Activated CD8-positive, alpha-beta memory T cell treated with anti-CD3 and anti-CD28 coated beads, Interleukin-2, amount 10 ng/mL, durations not matched to agents 7 days and 5 days (primary cell): ENCODE measurements at places on chromosomes 12 and 14. TPM values are rescaled to one million over a fixed set of nuclear protein-coding genes. Genes with fewer than 3 reads are reported as not detected.

- no peak overlapping the region for H3K4me3 ChIP-seq
- H3K27me3 ChIP-seq = peaks cover 25% of the 10 kb centered on the region
- no peak overlapping the region for H3K27ac ChIP-seq
Observed at GRCh38 chr12:106918746-106919145, 37.0 kb upstream of the TMEM263 start.

RFLNA gene
- total RNA-seq = not detected

EML5 gene
- total RNA-seq = 2.3 TPM

DNA sequence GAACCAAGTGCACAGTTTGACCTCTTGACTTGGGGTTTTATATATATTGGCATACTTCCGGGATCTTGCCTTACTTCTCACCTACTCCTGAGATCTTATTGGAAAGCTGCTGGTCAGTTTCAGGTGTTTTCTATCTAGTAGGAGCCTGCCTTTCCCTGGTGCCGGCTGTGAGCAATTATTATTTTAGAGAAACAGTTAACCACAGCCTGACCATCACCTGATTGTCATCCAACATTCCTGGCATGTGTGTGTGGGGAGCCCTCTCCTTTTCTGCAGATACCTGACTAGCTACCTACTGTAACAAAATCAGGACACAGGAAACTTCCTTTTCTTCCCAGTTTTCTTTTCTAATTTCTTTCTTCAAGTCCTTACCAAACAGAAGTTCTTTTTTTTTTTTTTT lies 220.4 kb downstream of the ATP23 start:
- H3K36me3 ChIP-seq = no peaks in the 10 kb centered on the region
- no peaks in the 10 kb centered on the region for H3K4me1 ChIP-seq
- H3K4me3 ChIP-seq = no peak overlapping the region
- H3K27ac ChIP-seq = no peak overlapping the region

- H3K27ac ChIP-seq = no peak overlapping the region
- no peak overlapping the region for H3K4me3 ChIP-seq
- DNase-seq = no peak
- H3K27me3 ChIP-seq = no peaks in the 10 kb centered on the region
- H3K36me3 ChIP-seq = no peaks in the 10 kb centered on the region
Observed at GRCh38 chr14:68511129-68512047, 281.5 kb downstream of the ZFP36L1 start.

GRCh38 chr12:115132145-115132544 lies 448.2 kb upstream of the TBX3 start:
- H3K4me1 ChIP-seq = no peaks in the 10 kb centered on the region
- DNase-seq = no peak
- H3K27ac ChIP-seq = no peak overlapping the region
- no peak overlapping the region for H3K4me3 ChIP-seq
- H3K36me3 ChIP-seq = no peaks in the 10 kb centered on the region

SLCO1C1 gene
- not detected for total RNA-seq

DNA sequence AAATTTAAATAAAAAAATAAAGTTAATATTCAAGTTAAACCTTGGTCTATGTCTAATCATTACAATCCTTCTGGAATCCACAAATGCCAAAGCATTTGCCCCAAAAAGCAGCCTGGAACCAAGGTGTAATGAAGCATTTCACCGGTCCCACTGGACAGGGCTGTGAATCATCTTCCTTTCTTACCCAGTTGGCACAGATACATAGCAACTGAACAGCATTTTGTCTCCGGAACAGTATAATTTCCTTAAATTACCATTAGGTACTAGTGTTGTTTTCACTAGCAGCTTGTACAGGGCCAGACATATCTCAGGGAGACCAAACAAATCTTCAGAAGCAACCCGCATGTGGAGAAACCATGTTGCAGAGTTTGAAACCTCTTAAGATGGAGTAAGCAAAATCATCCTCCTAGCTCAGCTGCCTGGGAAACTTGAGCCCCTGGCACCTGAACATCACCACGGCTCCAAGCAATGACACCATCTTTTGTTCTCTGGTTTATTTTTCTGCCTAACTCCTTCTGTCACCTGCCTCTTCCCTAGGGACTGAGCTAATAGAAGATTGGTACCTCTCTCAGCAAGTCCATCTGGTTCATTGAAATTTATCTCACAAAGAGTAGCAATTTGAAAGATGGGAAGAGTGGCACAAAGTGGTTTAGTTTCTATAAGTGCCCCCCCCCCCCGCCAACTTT lies 17.9 kb upstream of the MDM1 start:
- peaks cover 15% of the 10 kb centered on the region for H3K4me1 ChIP-seq
- no peak for DNase-seq
- peaks cover 5% of the 10 kb centered on the region for H3K27me3 ChIP-seq

GRCh38 chr14:51211149-51211548 lies 28.9 kb upstream of the TMX1 start:
- DNase-seq = no peak
- no peak overlapping the region for H3K4me3 ChIP-seq
- no peaks in the 10 kb centered on the region for H3K4me1 ChIP-seq

DNA sequence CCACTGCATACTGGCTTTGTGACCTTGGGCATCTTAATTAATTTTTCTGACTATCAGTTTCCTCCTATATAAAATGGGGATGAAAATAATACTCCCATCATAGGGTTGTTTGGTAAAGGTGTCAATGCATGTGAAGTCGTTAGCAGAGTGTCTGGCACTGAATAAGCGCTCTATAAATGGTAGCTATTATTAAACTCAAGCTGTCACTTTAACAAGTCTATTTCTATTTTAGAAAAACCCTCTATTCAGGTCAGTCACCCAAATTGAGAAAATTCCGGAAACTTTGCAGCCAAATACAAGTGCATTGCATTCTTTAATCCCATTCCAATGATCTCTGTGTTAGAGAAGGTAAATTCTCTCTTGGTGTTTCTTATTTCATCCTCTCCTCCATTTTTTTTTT lies 363.1 kb downstream of the SYT1 start:
- no peaks in the 10 kb centered on the region for H3K36me3 ChIP-seq
- no peaks in the 10 kb centered on the region for H3K27me3 ChIP-seq
- no peak overlapping the region for H3K27ac ChIP-seq
- H3K4me3 ChIP-seq = no peak overlapping the region
- DNase-seq = no peak

GRCh38 chr12:125149160-125150108 lies 84.2 kb downstream of the AACS start:
- no peak overlapping the region for H3K4me3 ChIP-seq
- no peak for DNase-seq
- no peaks in the 10 kb centered on the region for H3K27me3 ChIP-seq
- no peaks in the 10 kb centered on the region for H3K36me3 ChIP-seq

DNA sequence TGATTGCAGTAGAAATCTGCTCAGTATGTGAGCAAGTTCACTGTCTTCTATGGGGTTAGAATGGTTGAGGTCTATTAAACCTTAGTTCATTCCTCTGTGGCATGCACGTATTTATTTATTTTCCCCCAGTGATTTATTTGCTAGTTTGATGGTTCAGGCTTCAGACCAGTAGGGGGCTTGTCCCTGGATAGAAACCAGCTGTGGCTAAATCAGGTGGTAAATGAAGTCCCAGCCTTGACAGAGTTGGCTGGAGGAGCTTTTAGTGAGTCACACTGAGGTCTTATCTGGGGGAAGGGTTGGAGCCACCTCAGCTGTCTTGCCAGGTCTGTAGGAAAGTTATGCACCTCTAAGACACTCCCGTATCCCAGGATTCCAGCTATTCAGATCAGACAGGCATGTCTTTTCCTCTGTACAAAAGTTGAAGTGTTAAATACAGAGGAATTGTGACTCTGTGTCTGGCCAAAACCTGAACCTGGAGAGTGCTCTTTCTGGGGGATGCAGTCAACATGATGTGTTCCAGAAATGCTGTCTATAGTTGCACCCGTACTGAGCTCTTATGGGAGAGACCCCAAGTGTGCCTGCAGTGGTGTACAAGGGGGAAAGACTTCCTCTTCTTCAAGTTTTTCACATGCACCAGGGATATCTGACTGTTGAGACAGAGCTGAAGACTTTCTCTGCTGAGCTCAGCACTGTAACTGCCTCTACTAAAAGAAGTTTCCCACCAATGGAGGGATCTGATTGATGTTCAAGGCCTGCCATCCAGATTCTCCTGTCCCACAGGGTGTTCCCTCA lies 1322.1 kb downstream of the TMEM121 start:
- H3K4me3 ChIP-seq = no peak overlapping the region
- no peaks in the 10 kb centered on the region for H3K36me3 ChIP-seq
- no peak for DNase-seq
- H3K27ac ChIP-seq = no peak overlapping the region
- H3K27me3 ChIP-seq = peaks cover 40% of the 10 kb centered on the region

DNA sequence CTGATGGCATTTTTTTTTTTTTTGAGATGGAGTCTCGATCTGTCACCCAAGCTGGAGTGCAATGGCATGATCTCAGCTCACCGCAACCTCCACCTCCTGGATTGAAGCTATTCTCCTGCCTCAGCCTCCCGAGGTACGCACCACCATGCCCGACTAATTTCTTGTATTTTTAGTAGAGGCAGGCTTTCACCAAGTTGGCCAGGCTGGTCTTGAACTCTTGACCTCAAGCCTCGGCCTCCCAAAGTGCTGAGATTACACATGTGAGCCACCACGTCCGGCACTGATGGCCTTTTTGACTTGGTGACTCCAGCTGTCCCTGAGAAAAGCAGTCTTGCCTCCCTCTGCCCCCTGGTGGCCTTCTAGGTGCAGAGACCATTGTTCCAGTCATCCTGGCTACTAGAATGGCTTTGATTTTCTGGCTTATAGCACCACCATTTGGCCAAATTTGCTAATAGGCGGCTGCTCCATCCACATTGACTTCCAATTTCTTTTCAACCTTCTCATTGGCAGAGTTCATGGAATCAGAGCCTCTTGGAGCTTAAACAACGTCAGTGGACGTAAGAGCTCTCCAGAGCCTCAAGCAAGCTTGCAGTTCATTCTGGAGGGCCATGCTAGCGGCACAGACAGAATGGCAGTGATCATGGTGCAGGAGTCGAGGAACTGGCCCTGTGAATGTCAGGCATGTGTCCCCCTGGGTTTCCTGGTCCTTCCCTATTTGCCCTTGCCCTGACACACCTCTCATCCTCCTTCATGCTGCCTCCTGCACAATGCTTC lies 25.4 kb upstream of the EIF4B start:
- no peak overlapping the region for H3K4me3 ChIP-seq
- peaks cover 33% of the 10 kb centered on the region for H3K27me3 ChIP-seq
- H3K4me1 ChIP-seq = no peaks in the 10 kb centered on the region
- H3K36me3 ChIP-seq = no peaks in the 10 kb centered on the region
- no peak overlapping the region for H3K27ac ChIP-seq
- DNase-seq = peak; percentile 90

GRCh38 chr14:99807413-99808153 lies 14.4 kb downstream of the EML1 start:
- no peak overlapping the region for H3K27ac ChIP-seq
- H3K4me1 ChIP-seq = no peaks in the 10 kb centered on the region
- no peak overlapping the region for H3K4me3 ChIP-seq
- H3K27me3 ChIP-seq = peaks cover 42% of the 10 kb centered on the region
- no peaks in the 10 kb centered on the region for H3K36me3 ChIP-seq
- no peak for DNase-seq

GRCh38 chr14:69315301-69315700 lies 55.3 kb downstream of the GALNT16 start:
- no peaks in the 10 kb centered on the region for H3K36me3 ChIP-seq
- no peak overlapping the region for H3K27ac ChIP-seq
- peaks cover 7% of the 10 kb centered on the region for H3K27me3 ChIP-seq
- H3K4me1 ChIP-seq = no peaks in the 10 kb centered on the region

SIVA1 gene
- 127 TPM for total RNA-seq

DNA sequence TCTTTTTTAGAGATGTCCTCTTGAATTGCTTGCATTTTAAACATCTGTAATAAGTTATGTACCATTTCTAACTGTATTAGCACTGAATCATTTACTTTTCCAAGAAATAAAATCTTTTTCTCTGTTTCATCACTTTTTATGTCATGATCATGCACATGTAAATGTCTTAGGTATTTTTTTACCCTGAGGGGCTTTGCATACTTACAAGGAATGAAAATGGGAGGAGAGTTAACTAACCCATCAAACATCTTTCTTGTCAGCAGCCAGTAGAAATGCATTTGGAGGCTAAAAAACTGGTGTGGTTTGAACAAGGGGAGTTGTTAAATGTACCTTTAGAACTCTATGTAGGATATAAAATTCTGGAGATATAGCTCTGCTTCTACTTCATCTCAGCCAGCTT lies 1080.3 kb downstream of the GALC start:
- H3K4me3 ChIP-seq = no peak overlapping the region
- no peak overlapping the region for H3K27ac ChIP-seq
- no peaks in the 10 kb centered on the region for H3K4me1 ChIP-seq
- H3K36me3 ChIP-seq = no peaks in the 10 kb centered on the region
- no peak for DNase-seq

MEG3 gene
- not detected for total RNA-seq

DNA sequence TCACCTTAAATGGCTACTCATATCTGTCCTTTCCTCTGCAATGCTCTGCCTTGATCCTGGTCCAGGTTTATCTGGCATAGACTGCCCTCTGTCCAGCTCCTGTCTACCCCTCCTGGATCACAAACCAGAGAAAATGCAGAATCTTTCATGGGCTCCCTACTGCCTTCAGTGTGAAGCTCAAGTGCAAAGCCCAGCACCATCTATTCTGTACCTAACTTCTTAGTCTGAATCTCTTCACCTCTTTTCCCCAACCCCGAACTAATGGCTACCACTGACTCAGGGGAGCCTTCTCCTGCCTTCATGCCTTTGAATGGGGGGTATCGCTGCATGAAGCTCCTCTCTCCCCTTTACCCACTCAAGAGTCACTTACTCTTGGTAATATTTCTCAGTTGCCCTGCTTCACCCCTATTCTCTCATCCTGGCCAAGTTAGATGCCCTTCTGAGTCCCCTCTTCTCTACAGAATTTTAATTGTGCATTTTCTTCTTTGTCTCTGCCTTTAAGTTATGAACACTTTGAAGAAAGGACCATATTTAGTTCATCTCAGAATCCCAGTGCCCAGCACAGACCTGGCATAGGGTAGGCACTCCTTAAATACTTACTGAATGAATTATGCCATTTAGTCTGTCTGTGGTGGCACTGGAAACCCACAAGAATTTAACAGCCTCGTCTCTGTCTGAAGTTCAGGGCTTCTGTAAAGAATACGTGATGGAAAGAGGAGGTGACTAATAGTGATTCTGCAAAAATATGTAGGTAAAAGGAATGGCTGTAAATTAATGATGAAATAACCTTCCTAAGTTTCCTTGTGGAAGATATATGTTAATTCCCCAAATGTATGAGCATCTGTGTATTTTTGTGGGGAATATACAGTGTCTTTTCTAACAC lies 191.3 kb upstream of the AMIGO2 start:
- H3K27me3 ChIP-seq = no peaks in the 10 kb centered on the region
- peaks cover 50% of the 10 kb centered on the region for H3K4me1 ChIP-seq
- DNase-seq = no peak
- H3K4me3 ChIP-seq = no peak overlapping the region

LRRK2 gene
- total RNA-seq = 0.80 TPM

EAPP gene
- total RNA-seq = 25.2 TPM

GRCh38 chr14:20792556-20792955 lies 10.1 kb downstream of the RNASE1 start:
- H3K27me3 ChIP-seq = no peaks in the 10 kb centered on the region
- H3K4me1 ChIP-seq = peaks cover 14% of the 10 kb centered on the region
- DNase-seq = no peak
- no peak overlapping the region for H3K27ac ChIP-seq
